ENCODE measurements at places on chromosomes 3 and 15.

DNA sequence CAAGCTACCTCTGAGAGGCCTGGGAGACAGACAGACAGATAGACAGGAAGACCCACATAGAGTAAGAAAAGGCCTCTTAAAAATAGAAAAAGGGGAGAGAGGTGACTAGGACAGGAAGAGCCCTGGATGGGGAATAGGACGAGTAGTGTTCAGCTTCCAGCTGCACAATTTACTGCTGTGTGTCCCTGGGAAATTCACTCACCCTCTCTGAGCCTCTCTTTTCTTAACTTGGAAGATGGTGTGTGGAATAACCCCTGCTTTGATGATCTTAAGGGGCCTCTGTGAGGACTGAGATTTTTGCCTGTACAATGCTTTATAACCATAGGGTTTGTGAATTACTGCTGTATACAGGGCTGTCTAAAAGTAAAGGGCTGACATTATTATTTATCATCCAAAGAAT is 37.5 kb downstream of the FEM1B start:
- DNase-seq, result no peak

DNA sequence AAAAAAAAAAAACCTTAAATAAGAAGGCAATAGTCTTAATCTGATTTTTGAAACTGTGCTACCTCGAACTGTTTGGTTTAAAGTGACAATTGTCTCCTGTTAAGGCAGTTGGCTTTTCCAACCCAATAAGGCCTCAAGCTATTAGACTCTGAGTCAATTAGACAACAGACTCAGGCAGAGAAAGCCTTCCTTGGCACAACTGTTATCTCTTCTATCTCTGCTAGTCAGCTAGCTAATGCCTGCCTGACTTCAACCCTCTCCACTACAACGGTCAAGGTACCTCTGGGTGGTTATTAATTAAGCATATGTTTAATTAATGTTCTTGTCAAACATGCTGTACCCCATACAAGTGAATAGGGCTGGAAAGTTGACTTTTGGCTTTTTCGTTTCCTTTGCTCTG is 110.2 kb upstream of the NLGN1 start:
- no peak for DNase-seq

DNA sequence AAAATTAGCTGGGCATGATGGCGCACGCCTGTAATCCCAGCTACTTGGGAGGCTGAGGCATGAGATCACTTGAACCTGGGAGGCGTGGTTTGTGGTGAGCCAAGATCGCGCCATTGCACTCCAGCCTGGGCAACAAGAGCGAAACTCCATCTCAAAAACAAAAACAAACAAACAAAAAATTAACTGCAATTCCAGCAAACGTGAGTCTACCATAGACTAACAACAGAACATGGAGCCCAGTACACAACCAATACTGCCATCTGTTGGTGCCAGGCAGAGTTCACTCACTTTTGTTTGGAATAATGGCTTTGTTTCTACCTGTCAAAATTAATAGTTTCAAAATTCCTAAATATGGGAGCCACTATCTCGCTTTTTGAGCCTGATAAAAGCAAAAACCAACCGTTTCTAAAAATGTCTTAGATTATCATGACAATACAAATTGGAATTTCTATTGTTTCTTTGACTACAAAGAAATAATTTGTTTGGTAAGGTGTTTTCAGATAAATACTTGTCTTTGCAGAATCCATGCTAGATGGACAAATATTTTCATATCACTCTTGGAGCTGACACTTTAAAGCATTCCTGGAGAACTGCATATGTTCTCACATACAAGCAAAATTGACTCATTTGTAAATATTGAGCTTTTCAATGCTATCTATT is 45.0 kb downstream of the GPR176 start:
- DNase-seq, result no peak

- DNase-seq, result no peak
Measured at GRCh38 chr3:30622790-30623189, 16.4 kb downstream of the TGFBR2 start.

- no peak for DNase-seq
Measured at GRCh38 chr3:8632402-8633237, 12.0 kb downstream of the SSUH2 start.

DNA sequence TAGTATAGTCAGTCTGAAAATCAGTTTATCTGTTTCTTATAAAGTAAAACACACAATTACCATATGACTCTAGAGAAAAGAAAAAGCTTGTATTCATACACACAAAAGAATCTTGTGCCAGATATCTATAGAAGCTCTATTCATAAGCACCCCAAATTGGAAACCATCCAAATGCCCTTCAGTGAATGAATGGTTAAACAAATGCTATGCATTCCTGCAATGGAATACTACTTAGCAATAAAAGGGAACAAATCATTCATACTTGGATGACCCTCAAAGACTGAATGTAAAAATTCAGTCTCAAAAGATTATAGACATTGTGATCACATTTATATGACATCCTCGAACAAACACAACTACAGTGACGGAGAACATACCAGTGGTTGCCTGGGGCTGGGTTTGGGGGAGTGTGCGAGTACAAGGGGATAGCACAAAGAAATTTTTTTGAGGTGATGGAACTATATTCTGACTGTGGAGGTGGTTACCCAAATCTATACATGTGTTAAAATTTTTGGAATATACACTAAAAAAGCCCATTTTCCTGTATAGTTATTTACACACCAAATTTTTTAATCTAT is 680.6 kb downstream of the NTRK3 start:
- DNase-seq, result no peak

DNA sequence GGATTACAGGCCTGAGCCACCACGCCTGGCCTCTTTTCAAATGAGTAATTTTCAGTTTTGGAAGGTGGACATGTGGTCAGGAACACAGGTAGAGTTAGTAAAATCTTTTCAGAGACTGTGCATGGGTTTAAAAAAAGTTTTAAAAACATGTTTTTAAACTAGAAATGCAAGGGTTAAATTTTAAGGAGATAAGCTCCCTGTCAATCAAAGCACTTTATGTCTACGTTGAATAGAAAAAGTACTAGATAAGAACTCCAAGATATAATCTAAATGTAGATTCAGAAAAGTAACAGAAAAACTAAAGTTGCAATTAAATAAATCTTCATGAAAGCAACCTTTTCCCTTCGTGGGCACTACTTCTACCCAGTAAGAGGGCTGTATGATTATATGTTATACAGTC is 131.7 kb downstream of the CLASP2 start:
- DNase-seq, result no peak

DNA sequence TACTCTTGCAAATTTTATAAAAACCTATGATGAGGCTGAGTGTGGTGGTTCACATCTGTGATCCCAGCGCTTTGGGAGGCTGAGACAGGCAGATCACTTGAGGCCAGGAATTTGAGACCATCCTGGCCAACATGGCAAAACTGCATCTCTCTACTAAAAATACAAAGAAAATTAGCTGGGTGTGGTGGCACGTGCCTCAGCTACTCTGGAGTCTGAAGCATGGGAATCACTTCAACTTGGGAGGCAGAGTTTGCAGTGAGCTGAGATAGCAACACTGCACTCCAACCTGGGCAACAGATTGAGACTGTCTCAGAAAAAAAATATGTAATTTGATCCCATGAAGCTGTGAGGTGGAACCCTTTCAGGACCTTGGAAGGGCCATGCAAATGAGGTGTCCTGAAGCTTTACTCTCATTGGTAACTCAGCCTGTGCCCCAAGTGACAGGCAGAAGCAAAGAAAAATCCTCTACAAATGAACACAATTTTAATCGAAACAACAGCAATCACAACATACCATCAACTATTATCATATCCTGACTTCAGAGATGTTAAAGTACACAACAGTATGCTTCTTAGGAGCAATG is 84.6 kb upstream of the CDV3 start:
- DNase-seq, result no peak

- DNase-seq, result no peak
Measured at GRCh38 chr3:164539215-164539614, 539.1 kb downstream of the SI start.

DNA sequence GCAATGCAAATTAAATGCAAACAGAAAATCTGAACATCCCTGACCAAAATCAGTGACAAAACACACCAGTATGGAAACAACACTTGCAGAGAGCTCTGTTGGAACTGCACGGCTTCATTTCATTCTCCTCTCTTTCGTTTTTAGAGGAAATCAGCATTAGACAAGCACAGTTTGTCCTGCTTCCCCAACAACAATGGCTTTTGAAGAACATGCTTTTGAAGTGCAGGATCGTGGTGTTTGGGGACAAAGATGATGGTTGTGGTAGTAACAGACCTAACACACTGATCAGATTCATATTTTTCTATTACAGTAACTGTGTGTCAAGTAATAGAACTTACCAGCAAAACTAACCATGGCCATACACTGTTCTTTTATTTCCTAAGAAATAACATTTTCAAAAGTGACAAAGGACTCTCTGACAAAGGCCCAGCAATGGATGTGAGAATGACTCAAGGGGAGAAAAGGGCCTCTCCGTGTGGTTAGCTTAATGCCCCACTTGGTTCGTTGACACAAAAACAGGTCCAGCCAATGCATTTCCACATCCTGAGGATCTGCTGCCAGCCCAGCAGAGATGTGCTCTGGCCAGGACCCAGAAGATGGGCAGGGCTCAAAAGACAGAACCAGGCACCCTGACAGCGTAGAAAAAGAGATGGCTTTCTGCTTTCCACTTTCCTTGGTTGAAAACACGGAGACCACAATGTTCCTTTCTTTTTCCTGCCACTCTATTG is 84.1 kb downstream of the CCNL1 start:
- no peak for DNase-seq

DNA sequence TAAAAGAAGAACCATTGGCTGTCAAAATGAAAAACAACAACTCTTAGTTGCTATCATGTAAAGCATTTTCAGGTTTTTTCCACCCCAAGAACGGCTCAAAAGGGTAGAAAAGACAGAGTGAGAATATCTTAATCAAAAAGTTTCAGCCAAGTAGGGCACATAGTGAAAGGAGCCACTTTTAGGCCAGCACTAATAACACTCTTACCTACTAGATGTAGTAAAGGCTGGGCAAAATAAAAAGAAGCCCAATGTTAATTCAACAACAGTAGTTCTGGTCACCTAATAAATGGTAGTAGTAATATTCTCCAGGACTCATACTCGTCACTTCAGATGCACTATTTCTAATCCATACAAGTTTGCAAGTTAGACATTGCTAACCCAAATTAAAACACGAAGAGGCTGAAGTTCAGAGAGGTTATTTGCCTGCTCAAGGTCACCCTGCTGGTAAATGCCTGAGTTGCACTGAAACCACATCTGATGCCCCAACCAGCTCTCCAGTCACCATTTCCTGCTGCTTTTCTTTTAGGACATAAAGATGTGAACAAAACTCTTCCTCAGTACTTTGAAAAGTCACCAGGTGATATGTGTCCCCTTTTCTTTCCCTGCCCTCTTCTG is 7.5 kb downstream of the GOLIM4 start:
- DNase-seq, result no peak

DNA sequence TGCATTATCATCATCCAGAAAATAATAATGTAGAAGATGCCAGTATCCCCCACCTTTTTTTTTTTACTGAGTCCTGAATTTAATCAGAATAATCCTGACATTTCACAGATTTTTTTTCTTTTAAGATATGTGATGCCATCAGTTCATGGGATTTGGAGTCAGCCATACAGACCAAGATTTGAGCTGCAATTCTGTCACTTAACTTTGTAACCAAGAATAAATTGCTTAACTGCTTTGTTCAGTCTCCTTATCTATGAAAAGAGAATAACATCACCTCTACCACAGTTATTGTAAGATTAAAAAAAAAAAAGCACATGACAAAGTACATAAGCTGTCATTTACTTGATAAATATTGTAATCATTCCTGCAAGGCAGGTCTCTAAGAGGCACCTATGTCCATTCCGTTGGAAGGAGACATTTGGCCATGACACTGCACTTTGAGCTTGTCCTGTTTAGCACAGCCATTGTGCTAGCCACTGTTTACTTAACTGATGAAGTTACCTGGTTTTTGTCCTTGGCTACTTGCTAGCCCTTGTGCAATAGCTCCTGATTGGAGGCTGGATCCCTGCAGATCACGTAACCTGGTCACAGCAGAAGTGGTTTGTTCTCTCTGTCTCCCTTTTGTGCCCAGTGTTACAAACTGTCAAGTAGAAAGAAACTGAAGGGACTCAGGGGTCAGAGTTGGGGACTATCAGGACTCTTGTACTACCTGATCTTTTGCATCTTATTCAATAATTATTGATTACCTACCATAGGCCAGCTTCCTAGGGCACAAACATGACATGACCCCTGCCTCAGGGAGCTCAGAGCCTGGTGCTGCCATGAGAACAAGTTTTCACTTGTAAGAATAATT is 306.0 kb downstream of the WDR72 start:
- no peak for DNase-seq

- DNase-seq, result no peak
Measured at GRCh38 chr3:73030073-73030597, 31.3 kb upstream of the EBLN2 start.

- DNase-seq, result no peak
Measured at GRCh38 chr15:99631255-99631654, 65.5 kb downstream of the MEF2A start.

DNA sequence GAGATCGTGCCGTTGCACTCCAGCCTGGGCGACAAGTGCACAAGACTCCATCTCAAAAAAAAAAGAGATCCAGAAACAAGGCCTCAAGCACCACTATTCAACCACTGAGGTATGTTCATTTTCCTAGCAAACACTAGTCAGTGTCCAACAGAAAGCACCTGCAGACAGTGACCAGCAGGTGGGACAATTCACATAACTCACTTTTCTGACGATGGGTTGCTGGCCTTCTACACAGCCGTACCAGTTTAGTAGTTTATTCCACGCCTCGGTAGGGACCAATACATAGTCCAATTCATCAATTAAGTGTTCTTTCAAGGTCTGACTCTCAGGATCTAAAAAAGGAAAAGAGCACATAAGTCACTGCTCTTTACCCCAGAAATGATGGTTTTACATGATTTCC is 12.4 kb downstream of the USP4 start:
- no peak for DNase-seq

- no peak for DNase-seq
Measured at GRCh38 chr3:197953881-197954280, 3.9 kb downstream of the RPL35A start.

- DNase-seq, result no peak
Measured at GRCh38 chr15:96252148-96252547, 78.4 kb upstream of the NR2F2 start.

DNA sequence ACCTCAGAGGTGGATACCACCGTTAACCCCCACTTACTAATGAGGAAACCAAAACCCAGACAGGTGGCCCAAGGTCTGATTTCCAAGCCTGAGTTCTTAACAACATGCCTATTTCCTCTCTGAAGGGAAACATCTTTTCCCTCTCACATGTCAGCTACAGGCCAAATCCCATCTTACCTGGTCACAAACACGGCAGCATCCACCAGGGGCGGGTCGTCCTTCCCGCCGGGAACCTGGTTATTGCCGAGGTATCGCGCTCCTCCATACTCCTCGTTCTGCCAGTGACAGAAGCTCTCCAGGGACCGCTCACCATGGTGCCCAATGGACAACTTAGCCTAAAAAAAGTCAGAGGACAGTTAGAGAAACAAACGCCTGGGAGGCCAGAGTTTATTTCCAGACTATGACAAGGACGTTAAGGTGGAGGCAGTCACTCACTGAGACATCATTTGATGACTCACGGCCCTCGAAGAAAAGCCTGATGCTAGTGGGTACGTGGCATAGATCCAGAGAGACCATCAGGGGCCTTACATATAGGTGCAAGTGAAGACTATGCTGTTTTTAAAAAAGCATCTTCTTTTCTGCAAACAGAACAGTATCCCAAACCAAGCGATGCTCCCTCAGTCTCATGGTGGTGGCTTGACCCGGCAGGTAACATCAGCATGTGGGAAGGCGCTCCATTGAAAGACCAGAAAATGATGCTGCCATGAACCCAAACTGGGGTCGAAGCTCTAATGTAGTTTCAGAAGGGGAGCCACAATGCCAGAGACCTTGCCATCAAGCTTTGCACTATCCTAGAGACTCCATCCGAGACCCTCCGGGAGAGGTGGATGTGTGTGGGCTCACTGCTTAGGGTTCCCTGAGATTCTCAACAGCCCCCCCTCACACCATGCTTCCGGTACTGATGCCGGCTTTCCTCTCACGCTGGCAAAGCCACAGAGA is 80.2 kb downstream of the ADAMTS17 start:
- no peak for DNase-seq

All from activated naive CD4-positive, alpha-beta T cell (primary cell).